ENCODE measurements at places on chromosomes 3 and 15.

DNA sequence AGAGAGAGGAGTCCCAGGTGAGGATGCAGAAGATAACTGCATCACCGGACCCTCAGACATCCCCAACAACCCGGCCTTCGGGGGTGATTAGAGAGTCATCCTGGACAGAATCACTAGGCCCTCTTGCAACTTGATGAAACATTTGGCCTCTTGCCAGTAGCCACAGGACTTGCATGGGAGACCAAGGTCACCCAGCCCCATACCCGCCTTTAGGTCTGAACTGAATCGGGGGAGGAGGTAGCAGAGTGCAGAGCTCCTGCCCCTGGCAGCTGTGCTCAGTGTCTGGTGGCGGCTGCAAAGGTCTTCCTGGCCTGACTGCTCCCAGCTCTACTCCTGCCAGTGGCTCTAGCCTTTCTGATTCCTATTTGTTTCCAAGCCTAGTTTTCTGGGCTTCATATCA is 12.4 kb downstream of the PIF1 start:
- DNase-seq = no peak

GRCh38 chr15:99180086-99180963 is 69.1 kb downstream of the TTC23 start:
- DNase-seq = no peak

DNA sequence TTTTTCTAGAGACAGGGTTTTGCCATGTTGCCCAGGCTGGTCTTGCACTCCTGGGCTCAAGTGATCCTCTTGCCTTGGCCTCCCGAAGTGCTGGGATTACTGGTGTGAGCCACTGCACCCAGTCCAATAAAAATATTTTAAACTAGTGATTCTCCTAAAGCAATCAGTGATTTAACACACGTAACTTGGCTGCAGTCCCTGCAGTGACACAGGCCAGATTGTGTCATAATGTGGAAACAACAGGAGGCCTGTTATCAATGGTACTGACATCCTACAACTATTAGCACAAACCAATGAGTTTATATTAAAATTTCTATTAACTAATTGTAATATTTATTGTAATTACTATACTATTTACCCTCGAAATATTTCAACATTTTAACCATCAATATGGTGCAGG is 1.6 kb upstream of the SEC61A1 start:
- no peak for DNase-seq

- DNase-seq = peak; percentile 37
Observed at GRCh38 chr3:56987238-56987895, 73.1 kb upstream of the SPATA12 start.

- DNase-seq = no peak
Observed at GRCh38 chr3:54665016-54665600, 262.8 kb downstream of the LRTM1 start.

DNA sequence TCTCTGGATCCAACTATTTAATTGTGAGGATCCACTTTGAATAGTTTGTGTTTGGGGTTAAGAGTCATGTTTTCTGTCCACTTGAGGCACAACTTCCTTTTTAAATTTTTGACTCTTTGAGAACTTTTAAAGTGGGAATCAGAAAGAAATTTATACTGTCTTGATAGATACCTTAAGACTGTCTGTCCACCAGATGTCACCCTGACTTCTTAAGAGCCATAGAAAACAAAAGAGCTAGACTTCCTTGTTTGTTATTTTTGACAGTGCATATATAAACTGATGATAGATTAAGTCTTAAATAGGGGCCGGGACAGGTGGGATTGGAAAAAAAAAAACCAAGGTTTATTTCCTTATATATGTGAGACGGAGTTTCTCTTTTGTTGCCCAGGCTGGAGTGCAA is 52.1 kb upstream of the WDR72 start:
- DNase-seq = no peak
